Activated T-helper 1 cell treated with Interleukin-2 at 50 U/mL for 16 hours (primary cell): ENCODE measurements at places on chromosomes 4 and X.

DNA sequence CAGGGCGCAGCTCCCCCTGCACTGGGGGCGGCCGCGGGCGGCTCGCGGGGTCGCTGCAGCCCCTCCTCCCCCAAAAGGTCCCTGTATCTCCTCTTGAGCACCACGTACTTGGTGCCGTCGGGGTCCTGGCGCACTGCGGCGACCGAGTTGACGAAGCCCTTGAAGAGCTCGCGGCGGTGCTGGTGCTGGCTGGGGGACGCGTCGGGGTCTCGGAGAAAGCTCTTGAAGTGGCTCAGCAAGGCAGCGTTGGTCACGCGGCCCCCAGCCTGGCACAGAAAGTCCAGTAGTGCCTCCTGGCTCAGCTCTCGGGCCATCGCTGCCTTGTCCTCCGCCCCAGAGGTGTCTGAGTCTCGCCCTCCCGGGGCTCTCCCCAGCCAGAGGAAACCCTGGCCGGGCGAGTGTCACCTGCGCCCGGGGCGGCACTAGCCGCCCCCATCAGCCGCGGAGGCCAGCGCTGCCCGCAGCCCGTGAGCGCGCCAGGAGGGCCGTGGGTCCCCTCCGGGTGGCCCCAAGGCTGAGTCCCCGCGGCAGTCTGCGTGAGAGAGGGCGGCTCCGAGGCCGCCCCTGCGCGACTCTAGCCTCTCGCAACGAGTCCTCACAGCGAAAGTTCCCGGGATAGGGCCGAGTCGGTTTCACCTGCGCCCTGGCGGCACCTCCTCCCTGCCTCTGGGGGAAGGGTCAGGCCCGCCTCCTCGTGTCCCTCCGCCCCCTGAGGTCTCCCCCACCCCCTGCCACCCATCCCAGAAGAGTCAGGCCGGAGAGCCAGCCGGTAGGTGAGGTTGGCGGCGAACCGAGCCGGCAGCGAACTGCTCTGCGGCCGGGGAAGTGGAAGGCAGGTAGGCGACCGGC is at the start of gene SOWAHB:
Gene SOWAHB (minus strand): TSS at position 609 of the 849 bp plus-strand sequence. CDS start 295 bp downstream, at position 314.
- no peak for DNase-seq

- DNase-seq, result no peak
Observed at GRCh38 chr4:167233685-167234315, 494 bp downstream of the SPOCK3 start.

- no peak for DNase-seq
Observed at GRCh38 chr4:138405466-138405891, 163.3 kb upstream of the SLC7A11 start.

DNA sequence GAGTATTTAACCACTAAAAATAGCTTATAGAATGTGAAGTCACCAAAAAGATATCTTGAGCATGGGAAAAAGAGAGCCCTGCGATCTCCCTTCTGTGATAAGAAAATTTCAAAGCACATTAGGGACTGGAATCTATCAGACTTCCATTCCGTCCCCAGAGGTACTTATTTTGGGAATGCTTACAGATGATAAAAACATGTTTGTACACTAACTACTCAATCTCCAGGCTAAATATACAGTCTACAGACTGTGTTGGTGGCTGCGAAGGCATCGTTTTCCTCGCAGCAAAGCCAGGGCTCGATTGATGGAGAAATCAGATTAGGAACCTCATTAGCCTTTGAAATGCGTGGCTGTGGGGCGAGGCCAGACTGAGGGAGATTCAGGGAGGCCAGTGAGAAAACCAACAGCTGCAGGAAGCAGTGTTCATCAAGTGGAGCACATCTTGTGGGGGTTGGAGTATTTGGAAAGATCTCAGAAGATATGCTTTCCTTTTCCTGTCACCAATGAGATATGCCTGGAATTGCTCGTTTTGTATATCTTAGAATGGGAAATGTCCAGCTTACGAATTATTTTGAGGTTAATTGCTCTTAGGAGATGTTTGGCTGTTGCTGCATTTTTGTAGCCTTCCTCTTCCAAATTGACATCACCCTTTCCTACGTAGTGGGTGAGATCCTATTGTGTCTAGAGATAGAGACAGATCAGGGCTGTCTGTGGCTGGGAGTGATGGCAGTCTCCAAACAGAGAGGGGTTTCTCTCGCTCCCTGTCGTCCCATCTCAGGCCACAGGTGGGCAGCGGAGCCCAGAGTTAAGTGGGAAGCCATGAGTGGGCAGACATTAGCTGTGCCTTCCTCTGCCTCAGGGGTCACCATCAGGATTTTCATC is 224.9 kb upstream of the FAT1 start:
- DNase-seq, result no peak

DNA sequence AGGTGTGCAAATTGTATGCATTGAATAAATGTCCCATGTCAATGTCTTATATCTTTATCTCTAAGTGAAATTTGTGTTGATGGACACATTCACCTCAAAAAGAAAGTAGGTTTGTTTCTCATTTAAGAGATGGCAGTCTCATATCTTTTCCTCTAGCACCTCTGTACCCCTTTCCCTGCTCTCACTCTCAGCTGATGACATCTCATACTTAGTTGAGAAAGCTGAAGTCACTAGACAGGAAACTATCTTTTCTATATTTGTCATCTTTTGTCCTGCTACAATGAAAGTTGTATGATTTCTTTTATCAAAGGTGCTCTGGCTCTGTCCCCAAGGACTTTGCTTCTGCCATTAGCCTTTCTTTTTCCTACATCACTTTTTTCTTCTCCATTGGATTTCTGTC is 84.0 kb upstream of the GRPR start:
- DNase-seq, result no peak

GRCh38 chr4:8909548-8909947 is 37.9 kb upstream of the HMX1 start:
- DNase-seq, result no peak

- DNase-seq, result no peak
Observed at GRCh38 chrX:65574356-65574755, 39.8 kb upstream of the LAS1L start.

DNA sequence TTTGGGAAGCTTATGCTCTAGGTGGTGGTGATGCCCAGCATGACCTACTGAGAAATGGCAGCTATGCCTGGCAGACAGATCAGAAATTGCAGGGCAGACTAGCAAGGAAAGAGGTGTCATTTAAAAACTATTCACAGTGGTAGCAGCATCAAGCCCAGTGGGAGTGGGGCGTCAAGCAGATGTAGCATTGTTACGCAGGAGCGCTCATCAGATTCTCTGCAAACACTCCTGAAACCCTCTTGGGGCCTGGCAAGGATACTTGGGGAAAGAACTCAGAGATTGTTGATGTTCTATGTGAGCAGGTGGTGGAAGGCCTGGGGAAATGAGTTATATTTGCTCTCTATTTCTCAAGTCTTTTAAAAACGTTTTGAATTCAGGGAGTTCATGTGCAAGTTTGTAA is 437.6 kb downstream of the RAPGEF2 start:
- no peak for DNase-seq

GRCh38 chr4:56655627-56656345 is 25.3 kb downstream of the HOPX start:
- no peak for DNase-seq
